ENCODE measurements at places on chromosomes 4 and X.

GRCh38 chr4:96035727-96036126 is 195.8 kb downstream of the PDHA2 start:
- peak; percentile 61 for DNase-seq

- no peak for DNase-seq
Measured at GRCh38 chr4:76420762-76421581, at the start of gene CCDC158. Gene CCDC158 (minus strand): TSS chr4:76421141. CDS start chr4:76403207, 17,934 bp downstream.

DNA sequence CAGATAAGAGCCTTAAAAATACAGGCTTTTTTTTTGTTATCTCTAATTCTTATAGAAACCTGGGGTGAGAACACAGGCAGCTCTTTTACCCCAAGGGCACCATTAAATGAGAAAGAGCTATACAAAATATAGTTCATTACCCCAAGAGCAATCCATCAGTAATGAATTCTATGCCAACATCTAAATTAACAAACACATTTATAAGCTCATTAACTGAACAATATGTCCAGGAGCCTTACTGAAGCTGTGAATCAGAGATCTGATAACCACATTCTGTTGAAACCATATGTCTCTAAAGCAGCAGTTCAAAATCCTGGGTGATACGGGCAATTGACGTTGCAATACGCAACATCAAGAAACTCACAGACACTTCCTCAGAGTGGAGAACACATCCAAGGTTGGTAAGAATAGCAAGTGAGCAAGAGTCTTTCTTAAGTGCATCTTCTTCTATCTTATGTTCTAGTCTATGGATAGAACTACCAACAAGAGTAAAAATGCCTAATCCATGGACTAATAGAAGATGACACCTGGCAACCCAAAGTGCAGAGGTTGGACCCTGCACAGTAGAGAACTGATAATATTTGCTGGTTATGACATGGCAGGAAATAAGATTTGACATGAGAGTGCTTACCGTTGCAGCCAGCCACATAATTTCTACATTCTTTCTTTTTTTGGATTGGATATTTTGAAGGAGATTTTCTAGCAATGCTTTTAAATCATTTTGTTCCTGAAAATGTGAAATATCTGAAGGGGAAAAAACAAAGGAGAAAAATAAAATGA is 449.3 kb downstream of the IL15 start:
- no peak for DNase-seq

- no peak for DNase-seq
Measured at GRCh38 chr4:8817813-8818062, 53.9 kb downstream of the HMX1 start.

DNA sequence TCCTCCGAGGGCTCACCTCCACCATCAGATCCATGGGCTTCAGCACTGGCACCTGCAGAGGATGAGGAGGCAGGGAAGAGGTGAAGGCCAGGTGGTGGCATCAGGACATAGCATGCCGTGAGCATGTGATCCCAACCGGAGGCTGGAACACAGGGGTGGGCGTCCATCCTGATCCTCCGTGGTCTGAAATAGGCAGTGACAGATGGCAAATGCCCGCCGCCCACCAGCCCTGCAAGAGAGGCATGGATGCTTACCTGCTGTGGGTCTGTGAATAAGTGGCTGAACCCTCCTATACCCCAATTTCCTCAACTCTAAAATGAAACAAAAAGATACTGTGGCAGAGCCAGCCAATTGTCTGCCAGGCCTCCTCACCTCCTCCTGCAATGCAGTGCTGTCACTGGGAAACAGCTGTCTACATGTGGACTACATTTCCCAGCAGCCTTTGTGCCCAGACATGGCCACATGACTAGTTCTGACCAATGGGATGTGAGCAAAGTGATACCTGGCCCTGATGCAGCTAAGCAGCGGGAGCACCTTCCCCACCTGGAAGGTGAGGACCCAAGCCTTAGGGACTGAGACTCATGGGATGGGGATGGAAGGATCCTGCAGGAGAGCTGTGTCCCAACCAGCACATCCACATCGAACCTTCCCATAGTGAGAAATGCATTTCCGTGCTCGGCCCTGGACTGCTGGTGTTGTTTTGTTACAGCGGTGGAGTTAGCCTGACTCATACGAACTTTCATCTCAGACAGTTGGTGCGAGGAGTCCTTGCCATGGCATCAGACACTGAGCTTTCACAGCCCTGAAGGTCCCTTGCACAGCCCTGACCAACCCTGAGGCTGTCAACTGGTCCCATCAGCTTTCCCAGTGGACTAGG is 99.5 kb downstream of the PPP2R2C start:
- peak; percentile 49 for DNase-seq

GRCh38 chr4:148265627-148266026 is 176.6 kb downstream of the NR3C2 start:
- no peak for DNase-seq

DNA sequence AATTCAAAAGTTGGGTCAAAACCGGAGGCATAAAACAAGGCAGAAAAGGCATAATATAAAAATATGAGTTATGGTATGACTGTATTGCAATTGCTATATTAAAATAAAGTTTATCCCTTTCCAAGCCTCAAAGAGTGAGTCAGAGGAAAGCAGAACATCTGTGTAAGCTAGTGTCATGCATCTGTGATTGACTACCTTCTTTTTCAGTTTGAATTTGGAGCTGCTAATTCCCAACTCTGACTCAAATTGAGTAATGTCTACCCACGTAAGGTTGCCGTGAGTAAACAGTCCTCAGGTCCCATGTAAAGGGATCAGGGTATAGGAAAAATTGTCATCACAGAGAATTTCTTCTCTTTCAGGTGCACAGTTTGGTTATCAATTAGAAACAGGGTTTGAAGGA is 6.5 kb upstream of the SLITRK4 start:
- no peak for DNase-seq

DNA sequence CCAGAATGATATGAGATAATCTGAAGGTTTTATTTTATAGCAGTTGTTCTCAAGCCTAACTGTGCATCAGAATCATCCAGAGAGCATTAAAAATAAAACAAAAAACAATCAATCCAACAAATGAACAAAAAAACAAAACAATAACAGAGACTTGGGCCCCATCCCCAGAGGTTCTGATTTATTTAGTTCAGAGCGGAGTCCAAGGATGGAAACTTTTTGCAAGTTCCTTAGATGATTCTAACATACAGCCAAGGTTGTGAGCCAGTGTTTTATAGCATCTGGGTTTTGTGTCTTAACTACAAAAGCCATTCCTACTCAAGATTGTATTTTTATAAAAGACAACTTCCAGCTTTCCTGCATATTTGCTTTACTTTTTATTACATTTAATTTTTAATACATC is 59.4 kb upstream of the GRPR start:
- DNase-seq = no peak

GRCh38 chr4:7793186-7793585 is 146.5 kb downstream of the AFAP1 start:
- DNase-seq = no peak

DNA sequence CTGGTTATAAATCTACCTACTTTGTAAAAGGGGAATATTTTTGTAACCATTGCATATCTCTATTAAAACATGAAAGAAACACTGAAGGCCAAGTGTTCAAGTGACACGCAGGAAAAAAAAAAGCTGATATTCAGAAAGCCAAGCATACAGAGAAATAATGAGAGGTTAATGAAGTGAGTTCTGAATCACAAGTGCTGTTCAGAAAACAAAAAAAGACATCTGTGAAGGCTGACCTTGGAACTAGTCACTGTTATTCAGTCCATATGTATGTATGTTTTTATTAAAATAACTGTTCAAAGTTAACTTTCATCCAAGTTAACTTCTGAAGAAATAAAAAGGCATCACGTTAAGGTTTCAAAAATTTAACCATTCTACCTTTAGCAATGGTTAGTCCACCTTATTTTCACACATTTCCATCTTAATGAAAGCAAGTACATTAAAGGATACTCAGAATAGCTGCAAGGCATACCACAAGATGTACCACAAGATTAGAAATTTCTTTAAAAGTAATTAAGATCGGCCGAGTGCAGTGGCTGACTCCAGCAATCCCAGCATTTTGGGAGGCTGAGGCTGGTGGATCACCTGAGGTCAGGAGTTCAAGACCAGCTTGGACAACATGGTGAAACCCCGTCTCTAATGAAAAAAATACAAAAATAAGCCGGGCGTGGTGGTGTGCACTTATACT is 31.4 kb downstream of the SH3RF1 start:
- DNase-seq = no peak

DNA sequence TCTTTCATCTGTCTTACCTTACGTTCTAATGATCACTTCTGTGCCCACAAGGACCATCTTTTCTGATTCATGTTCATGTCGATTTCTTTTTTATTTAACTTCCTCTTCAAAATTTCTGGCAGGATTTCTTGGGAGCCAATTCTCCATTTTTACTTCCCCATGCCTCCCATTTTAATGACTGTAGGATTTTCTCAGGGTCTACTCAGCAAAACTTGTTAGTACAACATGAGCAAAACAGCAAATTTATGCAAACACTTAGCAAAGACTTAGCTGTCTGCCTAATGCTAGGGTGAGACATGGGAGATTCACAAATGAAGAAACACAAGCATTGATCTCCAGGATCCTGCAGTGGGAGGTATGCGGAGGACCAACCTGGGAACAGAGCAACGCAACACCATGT is 5.5 kb downstream of the CD38 start:
- DNase-seq = no peak

- peak; percentile 28 for DNase-seq
Measured at GRCh38 chrX:6644411-6644810, 109.5 kb upstream of the VCX3A start.

GRCh38 chr4:37243722-37244582 is 591 bp upstream of the NWD2 start:
- no peak for DNase-seq

GRCh38 chr4:26135331-26135730 is 185.5 kb upstream of the RBPJ start:
- DNase-seq = peak; percentile 28

DNA sequence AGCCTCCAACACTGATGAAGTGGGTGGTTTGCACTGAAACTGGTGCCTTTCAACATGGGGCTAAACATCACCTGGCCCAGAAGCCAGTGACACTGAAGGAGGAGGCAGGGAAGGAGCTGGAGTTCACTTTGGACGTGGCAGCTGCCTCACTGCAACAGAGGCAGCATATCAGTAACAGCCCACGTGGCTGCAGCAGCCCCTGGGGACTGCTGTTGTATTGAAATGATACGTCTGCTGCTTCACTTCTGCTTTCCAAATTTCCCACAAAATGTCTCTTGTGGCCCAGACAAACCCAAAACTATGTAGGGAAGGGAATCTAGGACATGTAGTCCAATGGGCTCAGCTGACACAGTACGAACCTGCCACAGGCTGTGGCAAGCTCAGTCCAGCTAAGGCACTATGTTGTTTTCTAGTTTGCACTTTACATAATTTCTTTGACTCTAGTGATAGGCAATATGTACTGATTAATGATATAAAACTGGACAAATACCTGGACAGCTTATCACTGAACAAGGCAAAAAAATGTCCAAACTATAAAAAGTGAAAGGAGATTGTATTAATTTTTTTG is 84.7 kb upstream of the RAPGEF2 start:
- DNase-seq = peak; percentile 58

DNA sequence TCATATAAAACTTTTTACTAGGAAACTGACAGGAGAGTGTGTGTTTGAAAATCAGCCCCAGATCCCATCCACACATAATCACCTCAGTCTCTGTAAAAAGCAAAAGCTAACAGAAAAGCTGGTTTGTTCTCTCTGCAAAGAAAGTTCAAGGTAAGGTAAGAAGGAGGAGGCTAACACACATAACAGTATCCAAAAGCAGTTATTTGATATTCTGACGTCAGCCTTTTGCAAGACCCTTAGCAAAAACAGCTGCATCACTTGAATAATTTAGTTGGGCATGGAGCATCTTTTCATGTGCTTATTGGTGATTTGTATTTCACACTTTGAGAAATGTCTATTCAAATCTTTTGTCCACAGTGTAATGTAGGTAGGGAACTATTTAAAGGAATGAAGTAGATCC is 5.5 kb downstream of the TCEAL9 start:
- no peak for DNase-seq

DNA sequence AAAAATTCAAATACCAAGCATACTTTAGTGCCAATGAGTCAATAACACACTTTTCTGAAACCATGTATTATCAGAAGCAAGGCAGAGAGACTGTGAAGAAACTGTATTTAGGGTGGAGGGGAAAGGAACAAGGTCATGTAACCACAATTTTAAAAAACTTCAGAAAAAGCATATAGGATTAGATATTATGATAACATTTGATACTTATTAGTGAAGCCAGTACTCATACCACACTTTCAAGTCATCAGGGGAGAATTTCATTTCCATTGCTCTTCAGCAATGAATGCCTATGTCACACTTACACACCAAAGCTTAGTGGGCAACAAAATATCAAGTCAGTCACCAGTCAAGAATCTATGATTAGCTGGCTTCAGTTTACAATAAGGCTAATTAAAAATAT is 602.2 kb downstream of the IL15 start:
- DNase-seq = no peak

DNA sequence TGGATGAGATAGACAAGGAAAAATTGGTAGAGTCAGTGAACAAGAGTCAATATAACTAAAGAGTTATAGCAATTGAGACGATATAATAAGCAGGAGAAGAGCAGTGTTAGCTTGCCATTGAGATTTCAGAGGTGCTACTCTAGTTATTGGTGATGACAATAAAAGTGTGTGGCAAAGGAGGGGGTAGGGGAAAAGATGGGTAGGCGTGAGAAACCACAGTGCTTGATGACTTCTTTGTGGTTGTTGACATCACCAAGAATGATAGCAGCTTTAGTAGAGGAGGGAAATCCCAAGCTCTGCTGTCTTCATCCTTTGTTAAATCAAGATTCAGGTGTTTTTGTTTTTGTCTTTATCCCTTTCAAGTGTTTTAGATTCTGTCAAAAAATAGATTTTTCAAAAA is 179.9 kb upstream of the PPP3CA start:
- DNase-seq = peak; percentile 23

- no peak for DNase-seq
Measured at GRCh38 chrX:111131572-111131971, 35.6 kb downstream of the PAK3 start.

DNA sequence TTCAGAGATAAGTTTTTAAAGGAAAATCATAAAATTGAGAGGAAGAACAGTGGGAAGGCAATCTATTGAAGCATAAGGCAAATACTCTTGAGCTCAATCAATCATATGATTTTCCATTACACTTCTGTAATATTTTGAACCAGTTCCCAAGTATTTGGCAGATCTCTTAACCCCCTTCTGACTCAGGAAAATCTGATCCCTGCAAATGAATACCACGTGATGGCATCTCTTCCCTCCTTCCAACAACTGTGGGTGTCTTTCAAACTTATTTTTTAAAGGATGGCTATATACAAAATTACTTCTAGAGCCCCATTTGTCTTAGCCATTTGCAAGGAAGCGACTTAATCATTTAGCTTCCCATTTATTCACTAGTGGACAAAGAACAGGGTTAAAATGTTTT is 41.9 kb downstream of the AMOT start:
- no peak for DNase-seq

GRCh38 chr4:183770906-183771305 is 111.8 kb downstream of the TRAPPC11 start:
- DNase-seq = no peak

DNA sequence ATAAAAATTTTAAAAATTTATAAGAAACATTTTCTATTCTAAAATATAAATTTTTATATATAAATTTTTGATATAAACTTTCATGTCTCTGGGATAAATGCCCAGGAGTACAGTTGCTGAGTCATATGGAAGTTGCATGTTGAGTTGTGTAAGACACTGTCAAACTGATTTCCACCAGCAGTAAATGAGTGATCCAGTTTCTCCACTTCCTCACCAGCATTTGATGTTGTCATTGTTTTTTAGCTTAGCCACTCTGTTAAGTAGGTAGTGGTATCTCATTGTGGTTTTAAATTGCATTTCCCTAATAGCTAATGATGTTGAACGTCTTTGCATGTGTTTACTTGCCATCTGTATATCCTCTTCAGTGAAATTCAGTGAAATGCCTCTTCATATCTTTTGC is 66.5 kb downstream of the MAMLD1 start:
- DNase-seq = peak; percentile 86
